Liver (tissue), 10 donors: ENCODE measurements at places on chromosomes 7 and 10.
A peak's percentile ranks its signal among the peaks of the same experiment; 100 is the strongest.

DNA sequence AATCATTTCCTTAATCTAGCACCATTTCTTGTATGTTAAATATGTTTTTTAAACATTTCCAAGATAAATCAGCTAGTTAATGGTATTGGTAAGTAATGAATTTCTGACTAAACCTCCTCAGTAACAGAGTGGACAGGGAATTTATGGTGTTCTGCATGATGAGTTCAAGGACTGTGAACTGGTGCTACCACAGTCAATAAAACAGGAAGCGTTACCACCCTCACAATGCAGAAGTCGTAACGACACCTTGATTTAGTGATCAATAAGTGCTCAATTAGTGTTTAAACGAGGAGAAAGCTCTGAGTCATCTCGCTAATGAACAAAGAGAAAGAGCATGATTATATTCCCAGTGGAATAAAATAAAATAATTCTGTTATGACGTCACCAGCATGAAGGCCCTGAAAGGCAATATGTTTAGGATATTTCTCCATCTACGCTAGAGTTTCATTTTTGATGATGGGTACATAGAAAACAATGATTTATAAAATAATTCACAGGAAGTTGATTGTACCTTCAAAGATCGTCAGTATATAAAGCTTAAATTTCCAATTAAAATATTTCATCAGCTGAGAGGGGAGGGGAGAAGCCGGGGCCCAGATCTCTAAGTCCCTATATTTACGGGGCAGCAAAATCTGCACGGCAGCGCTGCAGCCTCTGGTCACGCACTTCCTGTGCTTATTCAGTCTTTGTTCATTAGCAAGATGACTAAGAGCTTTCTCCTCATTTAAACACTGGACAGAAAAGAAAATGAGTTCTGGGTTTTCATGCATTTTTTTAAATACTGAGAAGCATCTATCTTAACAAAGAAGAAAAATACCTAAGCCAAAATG lies 400.5 kb downstream of the PTPRN2 start:
- DNase-seq: no peak

GRCh38 chr10:100338434-100339036 lies 8.5 kb upstream of the SCD start:
- peak; percentile 83 for DNase-seq

DNA sequence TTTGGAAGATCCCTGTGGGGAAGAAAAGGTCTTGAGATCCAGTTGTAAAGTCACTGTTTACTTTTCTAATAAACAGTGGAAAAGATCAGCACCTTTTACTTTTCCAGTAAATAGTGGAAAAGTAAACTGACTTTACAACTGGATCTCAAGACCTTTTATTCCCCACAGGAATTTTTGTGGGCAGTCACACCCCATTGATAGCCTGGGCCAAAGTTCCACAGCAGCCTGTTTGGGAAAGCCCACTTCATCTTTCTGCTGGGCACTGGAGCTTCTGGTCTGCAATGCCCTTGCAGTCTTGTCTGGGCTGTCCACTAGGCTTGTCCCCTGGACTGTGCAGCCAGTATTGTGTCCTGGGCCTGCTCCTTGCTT lies 50.2 kb downstream of the ADCY1 start:
- DNase-seq: no peak

GRCh38 chr7:138170959-138171703 lies 94.9 kb downstream of the AKR1D1 start:
- DNase-seq: no peak

DNA sequence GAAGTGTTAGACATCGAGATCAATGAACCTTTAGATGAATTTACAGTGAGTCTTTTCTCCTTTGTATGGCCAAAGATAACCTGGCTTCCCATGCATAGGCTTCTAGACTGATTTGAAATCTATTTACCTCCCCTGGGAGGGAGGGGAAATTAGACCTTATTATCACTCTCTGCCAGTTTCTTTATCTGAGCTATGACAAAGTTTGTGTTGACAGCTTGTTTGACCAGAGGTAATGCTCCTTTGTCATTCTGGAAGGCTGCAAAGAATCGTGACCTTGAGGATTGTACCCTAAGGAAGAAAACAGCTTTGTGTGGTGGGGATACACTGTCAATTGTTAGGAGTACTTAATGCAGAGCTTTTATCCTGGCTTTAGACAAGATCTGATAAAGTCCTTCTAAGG lies 36.4 kb downstream of the RBM33 start:
- no peak for DNase-seq

DNA sequence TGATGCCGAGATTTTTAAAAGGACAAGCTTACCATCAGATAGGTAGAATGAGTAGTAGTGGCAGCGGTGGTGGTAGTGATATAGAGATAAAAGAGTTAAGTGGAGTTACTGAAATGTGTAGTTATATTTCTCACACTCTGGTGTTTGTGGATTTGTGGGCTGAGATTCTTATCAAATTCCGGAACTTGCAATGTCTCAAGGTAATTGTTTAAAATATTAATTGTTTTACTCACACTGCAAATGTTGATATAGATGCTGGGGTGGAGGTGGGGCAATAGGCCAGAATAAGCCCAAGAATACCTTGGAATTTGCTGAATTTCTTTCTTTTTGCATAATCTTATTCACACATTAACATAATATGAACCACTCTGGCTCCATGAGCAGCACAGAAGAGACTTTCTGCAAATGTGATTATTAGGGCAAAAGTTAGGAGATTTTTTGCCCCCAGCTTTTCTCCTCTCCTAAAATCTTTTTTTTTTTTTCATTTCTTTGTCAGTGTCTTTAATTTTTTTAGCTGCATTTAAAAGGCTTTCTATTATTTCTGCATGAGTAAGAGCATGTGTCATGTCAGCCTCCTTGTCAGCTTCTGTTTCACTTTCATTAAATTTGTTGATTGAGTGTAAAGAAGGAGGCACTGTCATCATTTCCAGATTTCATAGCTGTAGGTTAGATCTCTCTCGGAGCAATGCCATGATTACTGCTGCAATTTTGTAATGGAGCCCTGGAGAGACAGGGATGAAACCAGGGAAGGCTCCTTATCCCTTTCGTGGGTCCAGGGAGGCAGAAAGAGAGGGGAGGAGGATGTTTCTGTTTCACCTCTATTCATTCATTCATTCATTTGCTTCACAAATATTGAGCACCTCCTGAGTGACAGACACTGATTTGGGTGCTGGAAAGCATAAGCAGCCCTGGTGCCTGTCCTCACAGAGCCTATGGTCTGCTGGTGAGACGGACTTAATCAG lies 13.1 kb upstream of the SGMS1 start:
- no peak for DNase-seq

DNA sequence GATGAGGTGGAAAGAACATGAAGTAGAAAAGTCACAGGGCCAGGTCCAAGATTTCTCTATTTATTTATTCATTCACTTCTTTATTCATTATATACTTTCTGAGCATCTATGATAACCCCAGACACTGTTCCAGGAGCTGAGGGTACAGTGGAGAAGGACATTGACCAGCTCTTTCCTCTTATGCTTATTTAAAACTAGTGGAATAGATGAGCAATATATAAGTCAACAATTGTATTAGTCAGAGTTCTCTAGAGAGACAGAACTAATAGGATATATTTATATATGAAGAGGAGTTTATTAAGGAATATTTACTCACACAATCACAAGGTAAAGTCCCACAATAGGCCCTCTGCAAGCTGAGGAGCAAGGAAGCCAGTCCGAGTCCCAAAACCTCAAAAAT lies 15.0 kb upstream of the GPR37 start:
- DNase-seq: no peak

DNA sequence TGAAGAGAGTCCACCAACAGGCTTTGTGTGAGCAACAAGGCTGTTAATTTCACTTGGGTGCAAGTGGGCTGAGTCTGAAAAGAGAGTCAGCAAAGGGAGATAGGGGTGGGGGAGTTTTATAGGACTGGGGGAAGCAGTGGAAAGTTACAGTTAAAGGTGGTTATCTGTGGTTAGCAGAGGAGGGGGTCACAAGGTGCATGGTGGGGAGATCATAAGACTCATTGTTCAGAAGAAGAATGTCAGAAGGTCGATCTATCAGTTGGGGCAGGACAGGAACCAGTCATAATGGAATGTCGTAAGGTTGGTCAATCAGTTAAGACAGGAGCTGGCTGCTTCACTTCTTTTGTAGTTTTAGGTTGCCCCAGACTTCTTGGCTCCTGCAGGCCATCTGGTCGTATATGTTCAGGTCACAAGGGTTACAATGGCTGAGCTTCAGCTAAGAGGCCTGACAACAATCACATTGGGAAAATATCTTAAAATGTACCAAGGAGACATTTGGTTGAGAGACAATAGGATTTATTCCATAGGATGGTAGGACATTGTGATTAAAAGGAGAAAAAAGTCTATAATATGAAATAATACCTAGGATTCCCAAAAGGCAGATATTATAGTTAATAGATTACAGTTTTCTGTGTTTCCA lies 356.4 kb downstream of the ANKRD7 start:
- no peak for DNase-seq

GRCh38 chr7:18740579-18740988 lies 245.0 kb downstream of the HDAC9 start:
- no peak for DNase-seq

GRCh38 chr10:113865901-113866300 lies 11.4 kb downstream of the NHLRC2 start:
- DNase-seq: no peak

DNA sequence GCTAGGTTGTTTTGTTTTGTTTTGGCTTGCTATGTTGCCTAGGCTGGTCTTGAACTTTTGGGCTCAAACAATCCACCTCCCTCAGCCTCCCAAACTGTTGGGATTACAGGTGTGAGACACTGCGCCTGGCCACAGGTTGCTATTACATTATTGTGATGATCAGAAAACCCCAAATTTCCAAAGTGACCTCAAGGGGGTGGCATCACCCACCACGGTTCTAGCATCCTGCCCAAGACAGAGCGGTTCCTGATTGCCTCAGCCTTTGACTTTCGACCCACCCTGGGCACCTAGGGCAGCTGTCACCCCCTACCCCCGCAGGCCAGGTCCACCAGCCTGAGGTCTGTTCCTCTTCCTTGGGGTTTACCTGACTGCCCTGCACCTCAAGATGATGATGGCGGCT lies 28.4 kb downstream of the SBDS start:
- no peak for DNase-seq

- no peak for DNase-seq
These were observed 24.2 kb downstream of the TSPAN15 start for GRCh38 chr10:69475433-69475830.

- DNase-seq: no peak
These were observed 115.5 kb upstream of the DKK1 start for GRCh38 chr10:52198540-52198939.

DNA sequence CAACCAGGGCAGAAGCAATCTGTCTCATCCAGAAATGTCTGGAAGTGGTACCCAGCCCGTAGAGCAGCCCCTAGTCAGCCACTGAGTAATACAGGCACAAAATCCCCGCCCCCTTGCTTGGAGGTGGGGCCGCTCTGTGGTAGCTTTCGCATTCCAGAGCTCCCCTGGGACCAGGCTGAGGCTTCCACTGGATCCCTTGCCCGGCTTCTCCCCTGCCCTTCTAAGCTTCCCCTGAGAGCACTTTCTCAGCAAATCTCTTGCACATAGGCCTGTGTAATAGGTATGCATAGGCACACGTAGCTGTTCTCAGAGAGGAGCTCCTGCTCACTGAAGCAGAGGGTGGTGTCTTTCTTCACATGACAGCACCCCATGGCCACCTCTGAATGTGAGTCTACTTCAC lies 144.2 kb downstream of the BMS1 start:
- no peak for DNase-seq

DNA sequence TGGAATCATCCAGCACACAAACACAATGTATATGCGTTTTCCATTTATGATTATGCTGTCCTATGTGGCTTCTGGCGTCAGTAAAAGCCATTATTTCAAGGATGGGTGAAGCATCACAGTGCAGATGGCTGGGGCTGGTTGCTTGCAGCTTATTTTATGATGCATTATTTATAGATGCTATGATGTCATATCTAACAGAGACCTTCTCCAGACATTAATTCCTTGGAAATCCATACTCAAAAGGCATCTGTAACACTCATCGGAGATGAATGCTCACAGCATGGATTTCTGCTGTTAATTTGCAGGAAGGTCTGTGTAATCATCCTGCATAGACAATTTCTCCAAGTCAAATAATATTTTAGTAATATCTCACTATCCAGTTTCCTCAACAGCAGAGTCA lies 7.2 kb downstream of the RGS10 start:
- no peak for DNase-seq

GRCh38 chr10:100009283-100009792 lies 409 bp downstream of the DNMBP start:
- DNase-seq: no peak

- DNase-seq: no peak
These were observed 10.8 kb downstream of the NEURL1 start for GRCh38 chr10:103504181-103504783.
